CD4-positive, alpha-beta T cell treated with Interleukin-6 at 100 ng/mL for 8 hours (primary cell): ENCODE measurements at places on chromosomes 5 and 9.

DNA sequence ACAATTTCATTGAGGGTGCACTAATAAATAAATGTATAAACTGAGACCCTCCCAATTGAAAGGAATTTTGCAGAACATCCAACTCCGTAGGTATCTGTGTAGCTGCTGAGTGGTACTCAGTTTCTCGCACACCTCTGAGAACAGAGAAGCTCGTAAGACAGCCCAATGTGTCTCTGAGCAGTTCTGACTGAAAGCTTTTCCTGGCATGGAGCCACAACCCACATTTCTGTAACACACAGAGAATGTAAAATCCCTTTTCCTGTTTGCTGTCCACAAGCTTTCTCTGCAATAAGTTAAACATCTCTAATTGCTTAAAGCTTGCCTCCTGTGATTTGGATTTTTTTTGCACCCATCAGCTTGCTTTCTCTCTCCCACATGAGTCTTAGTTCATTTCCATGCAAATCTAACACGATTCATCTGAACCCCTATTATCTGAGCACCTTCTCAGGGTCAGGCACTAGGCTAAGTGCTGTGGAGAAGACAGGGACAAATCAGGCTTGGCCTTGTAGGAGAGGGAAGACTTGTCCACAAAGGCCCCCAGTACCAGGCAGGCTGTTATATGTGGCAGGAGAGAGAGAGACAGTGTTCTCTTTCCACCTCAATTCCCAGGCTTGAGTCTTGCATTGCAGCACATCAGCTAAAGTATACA is 44.2 kb upstream of the COL15A1 start:
- no peak for DNase-seq

DNA sequence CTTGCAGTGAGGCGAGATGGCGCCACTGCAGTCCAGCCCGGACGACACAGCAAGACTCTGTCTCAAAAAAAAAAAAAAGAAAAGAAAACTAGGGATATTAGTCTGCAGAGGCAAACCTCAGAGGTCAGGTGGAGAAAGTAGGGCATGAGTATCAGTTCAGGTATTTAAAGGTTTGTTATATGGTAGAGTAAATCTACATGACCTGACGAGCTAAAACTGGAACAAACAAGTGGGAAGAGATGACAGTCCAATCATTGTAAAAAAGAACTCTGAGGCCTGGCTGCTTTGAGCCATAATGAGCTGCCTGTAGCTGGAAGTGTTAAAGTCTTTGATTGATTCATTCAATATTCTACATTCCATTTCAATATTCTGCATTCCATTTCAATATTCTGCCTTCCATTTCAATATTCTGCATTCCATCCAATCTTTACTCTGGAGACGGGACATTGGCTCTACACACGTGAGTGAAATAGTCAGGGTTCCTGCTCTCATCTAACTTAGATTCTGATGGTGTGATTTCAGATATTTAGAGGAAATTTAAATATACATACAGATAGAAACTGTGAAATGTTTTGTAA is 28.9 kb upstream of the GRAMD2B start:
- no peak for DNase-seq

- no peak for DNase-seq
Measured at GRCh38 chr5:45402804-45403455, 293.2 kb downstream of the HCN1 start.

DNA sequence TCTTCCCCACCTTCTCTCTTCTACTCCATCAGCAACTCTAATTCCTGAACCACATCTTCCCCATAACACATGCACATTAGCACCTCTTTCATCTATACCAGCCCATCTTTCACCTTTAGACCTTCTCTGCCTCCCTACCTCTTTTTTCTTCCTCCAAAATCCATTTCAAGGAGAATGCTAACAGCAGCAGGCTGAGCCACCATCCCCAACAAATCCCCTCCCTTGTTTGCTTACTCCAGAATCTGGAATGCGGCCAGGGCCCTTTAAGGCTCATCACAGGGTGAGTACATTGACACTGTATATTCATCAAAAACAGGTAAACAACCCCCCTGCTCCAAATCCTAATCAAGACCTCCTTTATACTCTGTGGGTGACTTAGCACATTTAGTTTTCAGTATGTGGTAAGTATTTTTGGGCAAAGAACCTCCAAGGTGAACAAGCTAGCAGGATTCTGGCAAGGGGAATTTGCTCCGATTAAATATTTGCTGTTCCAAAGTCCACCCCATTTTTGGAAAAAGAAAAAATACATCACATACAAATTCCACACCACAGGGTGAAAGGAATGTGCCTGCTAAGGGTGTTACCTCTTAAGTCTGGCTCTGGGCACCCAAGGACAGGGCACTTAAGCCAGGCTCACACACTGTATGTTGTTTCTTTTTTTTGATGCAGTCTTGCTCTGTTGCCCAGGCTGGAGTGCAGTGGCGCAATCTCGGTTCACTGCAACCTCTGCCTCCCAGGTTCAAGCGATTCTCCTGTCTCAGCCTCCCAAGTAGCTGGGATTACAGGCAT is 71.4 kb downstream of the SERINC5 start:
- DNase-seq: no peak
